Neural crest cell (in vitro differentiated cells): ENCODE measurements at places on chromosomes 16 and 17.

- peaks cover 19% of the 10 kb centered on the region for H3K4me1 ChIP-seq
- no peak overlapping the region for H3K27ac ChIP-seq
- no peaks in the 10 kb centered on the region for H3K36me3 ChIP-seq
- no peaks in the 10 kb centered on the region for H3K27me3 ChIP-seq
Measured at GRCh38 chr17:47949946-47950345, 7.7 kb downstream of the PRR15L start.

- H3K4me3 ChIP-seq = no peak overlapping the region
- no peaks in the 10 kb centered on the region for H3K36me3 ChIP-seq
- no peak for DNase-seq
- H3K27me3 ChIP-seq = no peaks in the 10 kb centered on the region
Measured at GRCh38 chr16:22232277-22233036, 26.4 kb downstream of the EEF2K start.

DNA sequence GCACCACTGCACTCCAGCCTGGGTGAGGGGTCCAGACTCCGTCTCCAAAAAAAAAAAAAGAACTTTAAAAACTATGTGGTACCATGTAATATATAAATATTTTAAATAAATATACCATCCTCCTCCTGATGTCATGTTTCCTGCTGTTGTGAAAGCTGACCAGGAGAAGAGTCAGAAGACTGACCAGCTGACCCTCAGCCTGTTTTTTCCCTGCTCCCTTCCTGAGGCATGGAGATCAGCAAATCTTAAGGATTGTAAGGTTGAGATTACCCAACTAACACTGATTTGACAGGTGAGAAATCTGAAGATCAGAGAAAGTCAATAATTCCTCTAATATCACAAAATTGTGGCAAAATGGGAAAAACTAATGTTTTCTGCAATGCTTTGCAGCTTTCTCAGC, 18.1 kb downstream of the NCOR1 start:
- H3K27ac ChIP-seq = no peak overlapping the region
- no peak overlapping the region for H3K4me3 ChIP-seq
- no peak for DNase-seq
- H3K36me3 ChIP-seq = peaks cover 8% of the 10 kb centered on the region
- no peaks in the 10 kb centered on the region for H3K27me3 ChIP-seq

DNA sequence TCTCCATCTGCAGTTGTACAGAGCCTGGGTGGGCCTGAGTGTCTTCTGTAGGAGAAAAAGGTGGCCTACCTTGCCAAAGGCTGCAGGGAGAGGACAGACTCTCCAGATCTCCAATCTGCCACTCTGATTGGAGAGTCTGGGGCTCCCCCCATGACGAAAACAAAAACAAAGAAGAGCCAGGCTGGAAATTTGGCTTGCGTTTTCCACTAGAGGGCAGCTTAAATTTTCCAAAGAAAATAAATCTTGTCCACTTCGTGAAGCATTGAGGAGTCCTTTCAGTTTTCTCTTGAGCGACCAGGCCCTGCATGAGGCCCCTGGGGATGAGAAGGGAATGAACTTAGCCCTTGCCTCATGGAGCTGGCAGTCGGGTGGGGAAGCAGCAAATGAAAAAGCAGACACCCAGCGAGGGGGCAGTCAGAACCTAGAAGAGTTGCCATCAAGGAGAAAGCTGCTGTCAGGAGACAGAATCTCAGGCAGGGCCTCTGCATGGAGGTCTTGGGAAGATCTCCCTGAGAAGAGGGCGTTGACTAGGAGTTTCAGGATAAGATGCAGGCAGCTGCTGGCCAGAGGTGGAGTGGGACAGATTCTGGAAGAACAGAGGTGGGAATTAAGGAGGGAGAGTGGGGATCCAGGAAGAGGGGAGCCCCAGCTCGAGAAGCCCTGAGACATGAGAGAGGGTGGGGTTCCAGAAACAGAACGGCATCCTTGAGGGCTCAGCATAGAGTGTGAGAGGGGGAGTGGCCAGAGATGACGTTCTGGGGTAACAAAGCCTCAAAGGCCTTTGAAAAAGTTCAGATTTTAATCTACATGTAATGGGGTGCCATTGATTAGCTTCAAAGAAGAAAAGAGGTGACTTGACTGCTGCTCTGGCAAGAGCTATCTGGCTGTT, 8.4 kb upstream of the SHCBP1 start:
- no peak for DNase-seq
- H3K27me3 ChIP-seq = peaks cover 19% of the 10 kb centered on the region
- peaks cover 17% of the 10 kb centered on the region for H3K4me1 ChIP-seq
- H3K36me3 ChIP-seq = no peaks in the 10 kb centered on the region
- H3K4me3 ChIP-seq = no peak overlapping the region
- H3K27ac ChIP-seq = peak overlapping the region; percentile 24

DNA sequence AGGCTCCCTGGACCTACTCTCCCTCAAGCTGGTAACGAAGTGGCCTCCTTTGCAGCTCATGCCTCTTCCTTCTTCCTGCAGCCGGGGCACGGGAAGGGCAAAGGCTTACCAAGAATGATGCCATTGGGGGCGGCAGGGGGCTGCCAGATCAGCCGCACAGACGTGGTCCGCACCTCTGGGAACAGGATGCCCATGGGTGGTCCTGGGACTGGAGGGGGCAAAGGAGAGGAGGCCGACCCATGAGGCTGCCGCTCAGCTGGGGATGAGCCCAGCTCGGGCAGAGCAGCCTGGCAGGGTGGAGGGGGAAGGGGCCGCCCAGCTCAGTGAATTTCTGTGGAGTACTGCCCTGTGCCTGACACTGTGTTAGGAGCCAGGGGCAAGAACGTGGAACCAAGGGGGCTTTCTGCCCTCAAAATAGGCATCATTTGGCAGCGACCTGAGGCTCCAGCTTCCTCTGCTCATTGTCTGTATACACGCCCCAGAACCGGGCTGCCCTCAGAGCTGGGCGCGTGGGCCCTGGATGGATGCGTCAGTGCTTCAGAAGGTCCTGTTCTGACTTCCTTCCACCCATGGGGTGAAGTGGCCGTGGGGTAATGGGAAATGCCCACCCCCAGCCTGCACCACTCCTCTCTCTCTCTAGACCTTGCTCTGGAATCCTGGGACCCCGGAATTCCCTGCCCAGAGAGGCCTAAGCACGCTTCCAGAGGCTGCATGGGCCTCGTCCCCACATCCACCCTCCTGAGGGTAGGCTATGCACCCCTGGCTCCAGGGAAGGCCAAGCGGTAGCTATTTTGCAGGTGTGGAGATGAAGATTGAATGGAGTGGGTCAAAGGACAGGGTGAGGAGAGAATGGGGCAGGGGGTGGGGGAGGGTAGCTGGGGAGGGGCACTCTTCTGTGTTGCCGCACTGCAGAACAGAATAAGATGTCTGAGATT, 79.8 kb upstream of the CDC42EP4 start:
- H3K27ac ChIP-seq = no peak overlapping the region
- no peak overlapping the region for H3K4me3 ChIP-seq
- H3K36me3 ChIP-seq = no peaks in the 10 kb centered on the region

- H3K4me3 ChIP-seq = no peak overlapping the region
- no peak for DNase-seq
- H3K27ac ChIP-seq = no peak overlapping the region
- H3K4me1 ChIP-seq = peaks cover 38% of the 10 kb centered on the region
- no peaks in the 10 kb centered on the region for H3K27me3 ChIP-seq
Measured at GRCh38 chr16:57620335-57621231, 7.8 kb upstream of the ADGRG1 start.

DNA sequence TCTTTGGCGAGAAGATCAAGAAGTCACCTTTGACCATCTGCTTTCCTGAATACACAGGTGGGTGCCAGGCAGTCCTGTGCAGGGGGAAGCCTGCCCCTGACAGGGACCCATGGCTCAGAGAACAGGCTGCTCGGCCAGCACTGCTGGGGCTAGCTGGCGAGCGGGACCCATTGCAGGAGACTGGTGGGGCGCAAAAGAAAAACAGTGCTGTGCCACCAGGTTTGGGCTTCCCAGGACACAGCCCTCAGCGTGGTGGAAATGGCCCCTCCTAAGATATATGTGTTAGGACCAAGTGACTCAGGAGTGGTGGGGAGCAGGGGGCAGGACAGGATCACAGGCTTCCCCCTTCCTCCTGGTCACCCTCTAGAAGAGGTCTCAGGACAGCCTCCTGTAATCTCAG, 73.9 kb downstream of the AMFR start:
- no peaks in the 10 kb centered on the region for H3K36me3 ChIP-seq
- H3K4me1 ChIP-seq = peaks cover 12% of the 10 kb centered on the region
- no peak overlapping the region for H3K4me3 ChIP-seq
- no peak for DNase-seq
- no peaks in the 10 kb centered on the region for H3K27me3 ChIP-seq
- H3K27ac ChIP-seq = no peak overlapping the region

- no peak overlapping the region for H3K27ac ChIP-seq
- H3K36me3 ChIP-seq = peaks cover 22% of the 10 kb centered on the region
- no peak overlapping the region for H3K4me3 ChIP-seq
Measured at GRCh38 chr17:18344021-18344420, 19.3 kb downstream of the SHMT1 start.

DNA sequence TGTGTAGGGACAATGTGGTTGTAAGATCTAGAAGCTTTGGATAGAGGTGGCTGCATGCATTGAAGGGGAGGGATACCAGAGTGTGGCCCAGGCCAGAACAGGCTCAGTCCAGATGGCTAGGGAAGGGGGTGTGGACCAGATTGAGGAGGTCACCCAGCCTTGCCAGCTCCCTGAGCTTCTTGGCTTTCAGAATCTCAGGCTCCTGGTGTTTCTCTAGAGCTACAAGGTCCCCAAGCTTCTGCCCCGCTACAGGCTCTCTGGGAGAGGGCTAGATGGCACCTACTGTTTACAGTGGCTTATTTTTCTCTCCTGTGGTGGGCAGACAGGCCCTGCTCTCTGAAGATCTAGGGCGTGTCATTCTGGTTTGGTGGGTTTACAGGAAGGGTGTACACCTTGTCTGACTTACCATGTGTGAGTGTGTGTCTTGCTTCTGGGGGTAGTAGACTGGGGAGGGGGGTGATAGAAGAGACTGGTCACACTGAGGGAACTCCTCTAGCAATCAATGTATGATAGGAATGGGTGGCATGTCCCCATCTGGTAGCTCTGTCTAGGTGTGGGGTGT, 1.1 kb downstream of the RARA start:
- no peak for DNase-seq
- H3K4me1 ChIP-seq = peaks cover 25% of the 10 kb centered on the region
- H3K4me3 ChIP-seq = peak overlapping the region; percentile 72
- H3K27me3 ChIP-seq = no peaks in the 10 kb centered on the region

DNA sequence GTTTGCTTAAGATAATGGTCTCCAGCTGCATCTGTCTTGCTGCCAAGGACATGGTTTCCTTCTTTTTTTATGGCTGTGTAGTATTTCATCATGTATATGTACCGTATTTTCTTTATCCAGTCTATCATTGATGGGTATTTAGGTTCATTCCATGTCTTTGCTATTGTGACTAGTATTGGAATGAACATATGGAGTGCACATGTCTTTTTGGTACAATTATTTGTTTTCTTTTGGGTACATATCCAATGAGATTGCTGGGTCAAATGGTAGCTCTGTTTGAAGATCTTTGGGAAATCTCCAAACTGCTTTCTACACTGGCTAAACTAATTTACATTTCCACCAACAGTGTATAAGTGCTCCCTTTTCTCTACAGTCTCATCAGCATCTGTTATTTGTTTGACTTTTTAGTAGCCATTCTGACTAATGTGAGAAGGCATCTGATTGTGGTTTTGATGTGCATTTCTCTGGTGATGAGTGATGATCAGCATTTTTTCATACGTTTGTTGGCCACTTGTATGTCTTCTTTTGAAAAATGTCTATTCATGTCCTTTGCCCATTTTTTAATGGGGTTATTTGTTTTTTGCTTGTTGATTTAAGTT, 66.2 kb downstream of the TNFRSF13B start:
- no peak overlapping the region for H3K4me3 ChIP-seq
- H3K27ac ChIP-seq = no peak overlapping the region
- H3K27me3 ChIP-seq = peaks cover 8% of the 10 kb centered on the region
- no peak for DNase-seq

DNA sequence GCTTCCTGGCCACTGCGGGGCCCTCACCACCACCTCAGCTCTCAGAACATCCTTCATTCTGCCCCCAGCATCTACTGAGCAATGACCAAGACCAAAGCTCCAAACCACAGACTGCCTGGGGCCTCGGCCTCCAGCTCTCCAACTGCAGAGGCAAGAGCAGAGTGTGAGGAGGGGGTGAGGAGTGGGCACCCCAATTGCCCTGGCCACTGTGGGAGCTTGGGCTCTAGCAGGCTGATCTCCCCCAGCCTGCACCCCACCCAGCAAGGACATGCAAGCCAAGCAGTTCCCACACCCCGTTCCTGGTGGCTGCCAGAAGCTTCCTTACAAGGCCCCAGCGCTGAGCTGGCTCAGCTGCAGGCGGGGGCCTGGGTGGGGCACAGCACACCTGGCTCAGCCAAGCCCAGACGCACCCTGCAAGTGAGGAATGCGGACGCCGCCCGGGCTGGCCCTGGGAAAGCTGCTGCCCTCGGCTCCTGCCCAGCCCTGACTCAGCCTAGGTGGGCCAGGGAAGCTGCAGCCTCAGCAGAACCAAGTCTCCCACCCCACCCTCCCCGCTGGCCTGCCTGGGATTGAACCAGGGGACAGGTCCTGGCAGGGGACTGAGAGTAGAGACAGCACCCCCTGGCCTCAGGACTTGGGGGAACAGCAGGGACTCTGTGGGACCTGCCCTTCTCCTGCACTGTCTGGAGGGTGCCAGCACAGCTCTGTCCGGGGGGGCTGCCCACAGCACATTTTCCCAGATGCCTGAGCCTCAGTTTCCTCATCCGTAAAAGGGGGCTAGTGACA, 29.7 kb upstream of the KRT17 start:
- no peaks in the 10 kb centered on the region for H3K4me1 ChIP-seq
- no peaks in the 10 kb centered on the region for H3K27me3 ChIP-seq
- DNase-seq = no peak

GRCh38 chr17:45679426-45679825, 104.7 kb upstream of the CRHR1 start:
- no peak overlapping the region for H3K27ac ChIP-seq
- no peaks in the 10 kb centered on the region for H3K36me3 ChIP-seq
- H3K4me3 ChIP-seq = no peak overlapping the region
- peaks cover 8% of the 10 kb centered on the region for H3K27me3 ChIP-seq
- no peak for DNase-seq

DNA sequence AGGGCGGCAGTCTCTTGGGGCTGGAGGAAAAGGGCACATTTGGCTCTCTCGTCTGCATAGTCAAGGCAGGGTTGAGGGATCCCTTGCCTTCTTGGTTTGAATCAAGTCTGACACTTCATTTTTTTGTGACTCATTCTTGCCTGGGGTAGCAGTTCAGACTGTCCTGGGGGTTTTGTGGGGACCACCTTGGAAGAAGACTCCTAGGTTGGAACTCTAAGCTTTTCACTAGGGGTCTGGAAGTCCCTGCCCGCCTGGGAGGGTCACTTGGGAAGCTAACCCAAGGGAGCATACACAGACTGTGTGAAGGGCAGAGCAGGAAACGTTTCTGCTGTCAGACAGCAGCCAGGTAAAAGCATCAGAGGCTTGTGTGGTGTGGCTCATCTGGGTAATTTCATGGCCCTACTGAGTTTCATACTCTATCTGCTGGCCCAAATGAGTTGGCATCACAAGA, 11.3 kb downstream of the YPEL2 start:
- peaks cover 5% of the 10 kb centered on the region for H3K4me1 ChIP-seq
- H3K27me3 ChIP-seq = peaks cover 3% of the 10 kb centered on the region
- no peaks in the 10 kb centered on the region for H3K36me3 ChIP-seq
- H3K4me3 ChIP-seq = no peak overlapping the region
- DNase-seq = no peak
